ENCODE measurements at places on chromosomes 12 and 14.

GRCh38 chr12:33771889-33772288 lies 250.4 kb upstream of the ALG10 start:
- no peak for DNase-seq

DNA sequence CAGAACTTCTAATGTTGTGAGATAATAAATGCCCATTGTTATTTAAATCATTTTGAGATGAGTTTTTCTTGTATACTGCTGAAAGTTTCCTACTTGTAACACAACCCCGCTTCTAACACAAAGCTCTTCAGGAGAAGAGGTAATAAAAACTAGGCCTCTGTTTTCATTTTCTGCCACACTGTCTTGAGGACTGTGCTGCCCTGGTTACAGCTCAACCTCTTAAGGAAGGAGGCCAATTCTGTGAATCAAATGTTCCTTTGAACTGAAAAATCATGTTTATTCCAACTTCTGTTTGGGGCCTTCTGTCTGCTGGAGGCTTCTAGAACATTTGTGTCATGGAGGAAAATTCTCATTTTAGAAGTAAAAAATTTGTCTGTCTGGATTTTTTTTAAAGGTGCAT lies 100.3 kb downstream of the LRIG3 start:
- no peak for DNase-seq

DNA sequence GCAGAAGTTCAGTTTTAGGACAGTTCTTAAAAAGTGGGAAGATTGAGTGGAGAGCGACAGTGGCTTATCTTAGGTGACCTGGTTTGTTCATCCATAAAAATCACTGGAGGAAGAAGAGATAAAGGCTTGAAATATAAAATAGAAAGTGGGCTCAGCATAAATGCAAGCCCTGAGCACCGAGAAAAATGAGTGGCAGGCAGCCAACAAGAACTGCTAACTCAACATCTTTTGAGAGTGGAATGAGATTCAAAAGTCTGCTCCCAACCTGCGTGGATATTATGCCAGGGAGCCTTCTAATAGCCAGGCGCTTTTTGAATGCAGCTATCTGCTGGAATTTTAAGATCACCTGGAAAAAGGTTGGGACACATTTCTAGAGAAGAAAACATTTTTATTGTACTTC lies 666.5 kb downstream of the FLRT2 start:
- no peak for DNase-seq

GRCh38 chr12:104312202-104312601 lies 8.7 kb downstream of the EID3 start:
- no peak for DNase-seq

GRCh38 chr12:132610051-132610759 lies at the start of gene LRCOL1:
Gene LRCOL1, minus strand, starts transcription at chr12:132610582. Its CDS starts 4,331 bp downstream, at chr12:132606251.
- peak; percentile 49 for DNase-seq

DNA sequence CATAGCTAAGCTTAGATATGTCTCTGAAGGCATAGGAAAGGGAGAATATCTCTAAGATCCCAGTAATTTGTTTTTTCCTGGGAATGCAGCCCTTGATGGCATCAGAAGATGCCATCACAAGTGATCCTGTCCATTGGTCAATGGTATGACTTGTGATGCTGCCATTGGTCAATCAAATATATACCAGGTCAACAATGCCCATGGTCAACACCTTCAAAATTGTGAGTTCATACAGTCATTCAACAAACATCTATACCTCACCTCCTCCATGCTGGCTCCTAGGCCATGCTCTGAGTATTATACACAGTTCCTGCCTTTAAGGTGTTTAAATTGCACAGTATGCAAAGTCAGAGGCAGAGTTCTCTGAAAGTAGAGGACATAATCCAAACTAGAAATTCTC lies 19.3 kb upstream of the IL22 start:
- no peak for DNase-seq

- DNase-seq = peak; percentile 57
Observed at GRCh38 chr14:69573831-69574262, 824 bp downstream of the CCDC177 start.

- DNase-seq = no peak
Observed at GRCh38 chr14:54121466-54122027, 164.9 kb upstream of the BMP4 start.

DNA sequence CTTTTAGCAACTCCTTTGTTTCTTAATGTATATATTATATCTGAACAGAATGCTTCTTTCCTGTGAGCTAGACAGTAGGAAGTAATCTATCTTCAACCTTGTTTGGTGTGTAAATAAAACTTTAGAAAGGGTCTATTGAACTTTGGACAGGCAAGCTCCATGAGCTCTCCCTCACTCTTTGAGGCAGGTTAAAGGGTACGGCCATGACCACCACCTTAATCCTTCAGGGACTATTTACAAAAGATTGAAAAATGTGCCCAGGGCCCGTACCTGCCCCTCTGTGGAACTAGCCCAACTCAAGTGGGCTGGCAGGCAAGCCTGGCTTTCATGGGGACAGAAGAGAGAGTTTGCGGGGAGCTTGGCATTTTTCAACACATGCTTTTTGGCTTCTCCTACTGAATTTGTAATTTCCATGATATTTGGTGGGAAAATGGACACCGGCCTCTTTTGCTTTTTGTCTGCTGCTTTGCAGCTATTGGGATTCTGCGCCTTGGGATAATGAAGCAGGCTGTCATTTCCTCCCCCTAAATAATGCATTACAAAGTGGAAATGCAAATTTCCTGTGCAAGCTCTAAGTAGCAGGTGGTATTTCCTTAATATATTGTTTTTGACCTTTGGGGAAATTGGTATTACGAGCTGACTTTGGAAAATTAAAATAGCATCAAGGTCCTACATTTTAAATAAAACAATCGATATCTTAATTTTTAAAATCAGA lies 106.0 kb downstream of the HMGA2 start:
- no peak for DNase-seq

DNA sequence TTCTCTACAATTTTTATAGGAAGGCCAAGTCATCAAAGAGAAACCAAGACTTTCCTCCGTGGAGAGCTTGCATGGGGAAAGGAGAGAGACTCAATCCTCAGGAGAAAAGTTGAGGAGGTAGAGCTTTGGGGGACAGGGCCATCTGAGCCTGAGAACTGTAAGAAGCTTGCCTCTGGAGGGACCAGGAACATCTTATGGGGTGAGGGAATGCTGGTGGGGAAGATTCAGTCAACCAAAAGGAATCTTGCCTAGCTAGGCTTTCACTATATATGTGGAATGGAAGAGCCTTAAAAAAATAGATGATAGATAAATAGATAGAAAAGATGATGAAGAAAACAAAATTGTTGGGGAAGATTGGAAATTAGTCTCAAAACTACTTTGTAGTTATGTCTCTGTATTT lies 63.5 kb downstream of the DYRK2 start:
- DNase-seq = no peak

DNA sequence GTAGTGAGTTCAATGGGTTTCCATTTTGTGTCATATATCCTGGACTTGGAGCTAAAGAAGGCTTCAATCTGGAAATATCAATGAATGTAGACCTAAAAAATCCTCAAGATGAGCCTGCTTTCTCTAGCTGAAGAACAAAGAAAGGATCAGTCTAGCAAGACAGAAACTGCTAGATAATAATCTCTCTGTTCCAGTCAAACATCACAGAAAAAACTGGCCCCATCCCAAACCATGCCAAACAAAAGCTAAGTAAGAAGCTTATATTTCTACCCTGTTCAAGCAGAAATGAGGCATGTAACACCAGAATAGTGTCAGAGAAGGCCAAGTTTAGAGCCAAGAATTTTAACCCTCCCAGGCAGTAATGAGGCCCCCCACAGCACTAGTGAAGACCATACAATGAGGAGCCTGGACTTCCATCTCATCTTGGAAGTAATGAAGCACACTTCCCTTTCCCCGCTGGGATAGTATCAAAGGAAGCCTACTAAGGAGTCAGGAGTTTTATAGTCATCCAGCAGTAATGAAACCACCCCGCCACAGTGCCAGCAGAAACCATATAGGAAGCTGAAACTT lies 95.8 kb downstream of the NELL2 start:
- DNase-seq = no peak

GRCh38 chr14:27372771-27373170 lies 774.9 kb upstream of the NOVA1 start:
- no peak for DNase-seq
